CD4-positive, alpha-beta T cell (primary cell): ENCODE measurements at places on chromosomes 2 and 18.

DNA sequence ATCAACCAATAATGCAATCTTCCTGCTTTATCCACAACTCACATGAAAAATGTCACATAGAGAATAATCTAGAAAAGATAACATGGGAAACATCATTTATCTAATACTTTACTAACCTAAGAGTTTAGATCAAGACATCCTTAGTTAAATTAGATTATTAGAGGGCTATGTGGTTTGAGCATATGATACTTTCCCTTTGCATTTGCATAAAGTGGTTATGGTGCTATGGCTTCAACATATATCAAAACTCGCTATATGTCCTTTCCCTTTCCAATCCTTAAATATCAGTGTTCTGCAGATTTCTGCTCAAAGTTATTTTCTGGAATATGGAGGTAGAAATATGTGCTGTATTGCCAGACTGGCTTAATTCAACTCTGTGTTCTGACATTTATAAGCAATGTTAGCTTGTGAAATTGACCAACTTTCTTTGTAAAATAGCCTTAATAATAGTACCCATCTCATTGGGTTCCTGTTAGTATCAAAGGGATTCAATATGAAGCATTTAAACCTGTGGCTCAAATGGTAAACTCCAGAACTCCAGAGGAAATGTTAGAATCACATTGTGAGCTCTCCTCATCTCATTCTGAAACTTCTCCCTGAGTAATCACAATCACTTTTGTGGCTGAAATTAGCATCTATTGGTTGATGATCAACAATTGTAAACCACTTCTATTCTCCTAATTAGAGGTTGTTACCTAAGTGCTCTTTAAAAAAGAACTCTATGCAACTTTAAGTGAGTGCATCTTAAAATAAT lies 1089.9 kb upstream of the SLC39A10 start:
- DNase-seq, result no peak

DNA sequence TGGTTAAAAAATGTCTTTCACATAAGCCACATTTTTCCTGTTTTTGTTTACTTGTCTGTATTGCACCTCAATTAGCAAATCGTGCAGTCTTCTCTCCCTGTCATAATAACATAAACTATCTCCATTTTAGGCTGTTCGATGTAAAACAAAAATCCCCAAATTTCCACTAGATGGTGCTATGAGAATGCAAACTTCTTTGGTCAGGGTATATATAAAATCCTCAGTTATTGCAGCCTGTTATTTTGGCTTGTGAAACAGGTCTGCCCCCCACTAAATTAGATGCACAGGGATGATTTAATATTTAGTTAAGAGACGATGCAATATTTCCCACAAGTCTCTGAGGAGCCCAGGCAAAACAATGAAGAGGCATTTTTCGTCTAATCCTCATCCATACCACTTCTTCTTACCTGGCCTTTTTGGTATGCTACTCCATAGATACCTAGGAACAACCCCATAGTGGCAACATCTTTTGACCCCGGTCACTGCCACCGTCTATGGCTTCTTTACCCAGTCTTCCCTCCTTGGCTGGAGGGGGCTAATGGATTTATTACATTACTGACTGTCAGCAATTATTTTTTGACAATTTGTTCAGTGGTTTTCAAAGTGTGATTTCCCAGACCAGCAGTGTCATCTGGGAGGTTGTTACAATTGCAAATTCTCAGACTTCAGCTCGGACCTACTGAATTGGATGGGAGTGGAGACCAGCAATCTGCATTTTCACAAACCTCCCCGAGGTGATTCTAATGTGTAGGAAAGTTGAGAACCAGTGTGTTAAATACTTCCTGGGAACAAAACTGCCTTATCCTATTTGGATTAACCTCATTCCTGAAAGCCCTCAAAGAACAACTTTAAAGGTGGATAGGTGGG lies 117.4 kb upstream of the CWC22 start:
- no peak for DNase-seq

GRCh38 chr2:166331468-166331867 lies 44.3 kb downstream of the SCN9A start:
- DNase-seq, result no peak

DNA sequence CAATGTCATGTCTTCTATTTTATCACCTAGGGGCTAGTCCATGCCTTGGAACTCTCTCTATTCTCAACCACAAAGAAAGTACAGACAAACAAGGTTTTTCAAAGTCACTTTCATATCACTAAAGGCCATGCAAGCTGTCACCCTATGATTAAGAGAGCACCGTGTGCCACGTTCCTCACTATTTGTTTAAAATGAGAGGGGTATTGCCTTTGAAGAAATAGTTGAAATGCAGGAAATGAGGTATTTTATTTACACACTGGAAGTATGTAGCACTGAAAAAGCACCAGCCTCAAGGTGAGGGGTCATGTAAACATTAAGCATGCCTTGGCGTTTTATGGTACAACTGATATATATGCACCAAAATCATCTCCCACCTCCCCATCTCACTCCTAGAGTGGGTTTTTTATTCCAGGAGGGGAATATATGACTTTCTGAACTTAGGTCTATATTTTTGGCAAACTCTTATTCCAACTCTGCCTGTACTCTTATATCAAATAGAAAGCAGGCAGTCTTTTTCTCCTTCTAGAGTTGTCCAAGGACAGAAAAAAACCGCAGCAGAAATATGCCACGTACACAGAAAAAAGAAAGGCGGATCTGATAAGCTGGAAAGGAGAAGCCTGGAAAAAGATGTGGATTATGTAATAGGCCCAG lies 53.5 kb downstream of the VSNL1 start:
- no peak for DNase-seq

DNA sequence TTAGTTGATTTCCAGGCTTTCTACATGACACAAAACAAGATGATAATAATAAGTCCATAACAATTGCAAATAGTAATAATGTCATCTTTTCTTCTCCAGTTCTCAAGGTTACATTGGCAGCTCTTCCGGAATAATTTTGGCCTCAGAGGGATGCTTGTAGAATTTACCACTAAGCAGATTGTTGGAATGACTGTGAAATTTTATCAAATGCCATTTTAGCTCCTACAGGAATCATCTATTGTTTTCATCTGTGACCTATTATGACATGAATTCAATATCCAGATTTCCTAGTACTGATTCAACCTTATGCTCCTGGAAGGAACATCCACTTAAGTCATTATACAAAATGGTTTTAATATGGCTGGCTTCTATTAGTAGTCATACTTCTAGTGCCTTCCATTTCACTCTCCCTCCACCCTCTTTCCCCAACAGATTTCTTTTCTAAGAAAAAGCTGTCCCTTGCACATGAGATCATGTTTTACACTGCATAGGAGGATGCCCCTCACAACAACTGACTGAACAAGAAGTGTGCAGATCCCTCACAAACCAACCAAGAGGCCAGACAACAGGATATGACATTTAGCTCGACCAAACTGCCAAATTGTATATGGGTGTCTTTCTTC lies 200.0 kb downstream of the DNER start:
- no peak for DNase-seq

GRCh38 chr18:72878143-72878542 lies 10.4 kb upstream of the NETO1 start:
- no peak for DNase-seq

DNA sequence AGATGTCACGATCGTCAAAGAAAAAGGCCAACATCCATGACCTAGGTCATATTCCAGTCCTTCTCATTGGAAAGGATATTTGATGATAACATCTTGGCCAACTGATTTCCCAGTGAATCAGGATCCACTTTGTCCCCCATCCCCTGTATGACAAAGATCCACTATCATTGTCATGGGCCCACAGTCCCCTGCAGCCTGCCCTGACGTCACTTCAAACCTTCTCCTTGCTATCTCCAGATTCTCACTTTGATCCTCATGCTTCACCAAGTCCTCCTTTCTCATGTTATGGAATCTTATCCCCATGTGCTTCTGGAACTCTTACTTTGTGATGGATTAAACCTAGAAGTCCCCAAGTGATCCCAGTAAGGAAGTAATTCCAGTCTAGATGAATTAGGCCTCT lies 25.7 kb downstream of the GALNT14 start:
- no peak for DNase-seq

GRCh38 chr2:229780856-229781773 lies 66.8 kb upstream of the DNER start:
- no peak for DNase-seq

GRCh38 chr2:23606968-23607367 lies 222.0 kb downstream of the KLHL29 start:
- DNase-seq, result no peak
